ENCODE measurements at places on chromosomes 4 and X. TPM values are rescaled to one million over a fixed set of nuclear protein-coding genes. Genes with fewer than 3 reads are reported as not detected.

PCDH11X gene
- 0.31 TPM for total RNA-seq

JCHAIN gene
- not detected for total RNA-seq

RPA4 gene
- total RNA-seq: 0.48 TPM

FRMD7 gene
- total RNA-seq: not detected

AFAP1 gene
- total RNA-seq: 62.7 TPM

NMU gene
- not detected for total RNA-seq

CCKAR gene
- total RNA-seq: not detected

TASL gene
- not detected for total RNA-seq

RASL11B gene
- 5.1 TPM for total RNA-seq

FRAS1 gene
- total RNA-seq: 24.6 TPM

NPY1R gene
- 1.1 TPM for total RNA-seq

GAGE2A gene
- total RNA-seq: not detected

FAM53A gene
- 3.4 TPM for total RNA-seq

CSAG1 gene
- 1.2 TPM for total RNA-seq

REELD1 gene
- not detected for total RNA-seq

GUCY1A1 gene
- total RNA-seq: 0.48 TPM

GPR119 gene
- total RNA-seq: not detected

ENAM gene
- 0.11 TPM for total RNA-seq

ERAS gene
- not detected for total RNA-seq

GPRASP2 gene
- 9.1 TPM for total RNA-seq

CENPVL2 gene
- total RNA-seq: 0.25 TPM

ODAM gene
- not detected for total RNA-seq

PABPC1L2B gene
- not detected for total RNA-seq

PPP2R2C gene
- total RNA-seq: 1.1 TPM

RNF150 gene
- total RNA-seq: 5.2 TPM

DCAF12L1 gene
- not detected for total RNA-seq

IL21 gene
- total RNA-seq: not detected

F11 gene
- not detected for total RNA-seq

STPG2 gene
- not detected for total RNA-seq

CXCL9 gene
- total RNA-seq: not detected

VMA21 gene
- 36.7 TPM for total RNA-seq

PASD1 gene
- total RNA-seq: not detected

PDGFC gene
- total RNA-seq: 188 TPM

IL9R gene
- total RNA-seq: 0.14 TPM

GLRA3 gene
- total RNA-seq: not detected

HOPX gene
- total RNA-seq: 1.7 TPM

TBC1D25 gene
- total RNA-seq: 13.1 TPM

RHOXF1 gene
- total RNA-seq: not detected

KCND1 gene
- 5.6 TPM for total RNA-seq

ODAPH gene
- 55.3 TPM for total RNA-seq

PLS3 gene
- total RNA-seq: 313 TPM

SPANXC gene
- not detected for total RNA-seq

Data from astrocyte (in vitro differentiated cells and primary cell).